Stomach (tissue), 19 donors: ENCODE measurements at places on chromosomes 16 and 17. TPM values are rescaled to one million over a fixed set of nuclear protein-coding genes. Genes with fewer than 3 reads are reported as not detected.

Gene HLF
- total RNA-seq: 8.5 TPM

Gene CFAP119
- total RNA-seq: 13.9 TPM

- H3K36me3 ChIP-seq: no peaks in the 10 kb centered on the region
- H3K27me3 ChIP-seq: no peaks in the 10 kb centered on the region
- H3K4me1 ChIP-seq: no peaks in the 10 kb centered on the region
- no peak for DNase-seq
- H3K4me3 ChIP-seq: no peak overlapping the region
- no peak overlapping the region for H3K27ac ChIP-seq
Measured at GRCh38 chr16:15843635-15844279, 13.1 kb downstream of the MYH11 start.

- no peaks in the 10 kb centered on the region for H3K36me3 ChIP-seq
- DNase-seq: no peak
- no peak overlapping the region for H3K27ac ChIP-seq
Measured at GRCh38 chr16:27434141-27435051, 32.4 kb downstream of the IL21R start.

DNA sequence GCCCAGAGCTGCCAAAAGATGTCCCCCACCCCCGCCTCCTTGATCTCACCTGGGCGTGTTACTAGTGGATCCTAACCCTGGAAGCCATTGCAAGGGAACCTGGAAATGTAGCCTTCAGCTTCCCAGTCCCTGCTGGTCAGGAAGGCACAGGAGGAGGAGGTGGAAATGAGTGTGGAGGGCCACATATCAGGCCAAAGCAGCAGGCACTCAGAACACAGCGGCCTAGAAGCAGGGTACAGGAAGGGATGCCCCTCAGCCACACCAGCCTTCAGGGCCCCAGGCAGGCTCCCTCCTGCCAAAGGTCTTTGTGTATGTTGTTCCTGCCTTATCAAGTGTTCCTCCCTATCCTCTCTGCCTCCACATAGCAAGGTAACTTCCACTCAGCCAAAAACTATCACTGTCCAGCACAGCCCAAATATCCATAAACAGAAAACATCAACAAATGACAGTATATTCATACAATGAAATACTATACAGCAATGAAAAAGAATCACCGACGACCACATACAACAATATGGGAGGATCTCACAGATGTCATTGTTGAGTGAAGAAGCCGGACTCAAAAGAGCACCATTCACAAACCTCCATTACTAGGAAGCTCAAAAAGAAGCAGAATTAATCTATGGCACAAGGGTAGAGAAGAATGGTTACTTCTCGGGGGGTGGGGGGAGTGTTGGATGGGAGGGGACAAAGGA lies 28.2 kb upstream of the TNFRSF13B start:
- no peaks in the 10 kb centered on the region for H3K36me3 ChIP-seq
- H3K27ac ChIP-seq: no peak overlapping the region
- H3K4me3 ChIP-seq: no peak overlapping the region
- no peak for DNase-seq

DNA sequence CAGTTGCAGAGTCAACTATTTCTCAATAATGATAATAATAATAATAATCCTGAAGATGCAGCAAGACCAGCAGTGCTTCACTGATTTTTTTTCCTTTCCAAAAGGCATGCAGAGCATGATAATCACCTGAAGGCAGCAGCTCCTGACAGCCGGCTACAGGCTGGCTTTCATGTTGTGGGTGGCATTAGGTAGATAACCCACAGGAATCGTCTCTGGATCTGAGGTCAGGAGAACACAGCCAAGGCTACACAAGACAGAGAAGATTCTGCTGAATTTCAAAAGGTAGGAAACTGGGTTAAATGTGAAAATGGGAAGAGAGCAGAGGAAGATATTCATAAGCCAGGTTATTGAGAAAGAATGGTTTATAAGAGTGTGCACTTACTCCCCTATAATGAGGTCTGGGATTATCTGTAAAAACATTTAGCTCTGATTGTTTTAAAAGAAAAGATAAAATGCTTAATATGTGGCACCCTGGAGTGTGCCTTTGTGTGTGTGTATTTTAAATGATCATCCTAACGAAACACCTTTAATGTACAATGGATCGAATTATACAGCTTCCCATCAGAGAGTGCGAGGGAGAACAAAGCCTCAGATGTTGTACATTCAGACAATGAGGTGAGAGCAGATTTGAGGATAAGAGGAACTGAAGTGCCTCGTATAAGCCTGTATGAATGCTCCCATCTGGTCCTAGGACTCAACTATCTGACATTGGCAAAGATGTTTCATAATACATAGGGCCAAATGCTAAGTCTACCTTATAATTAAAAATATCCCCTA lies 273.1 kb downstream of the PHKB start:
- H3K4me1 ChIP-seq: peaks cover 5% of the 10 kb centered on the region
- H3K36me3 ChIP-seq: no peaks in the 10 kb centered on the region
- H3K4me3 ChIP-seq: no peak overlapping the region

- H3K27me3 ChIP-seq: no peaks in the 10 kb centered on the region
- no peak overlapping the region for H3K27ac ChIP-seq
- no peaks in the 10 kb centered on the region for H3K4me1 ChIP-seq
- no peaks in the 10 kb centered on the region for H3K36me3 ChIP-seq
Measured at GRCh38 chr16:17970816-17971331, 365.7 kb downstream of the NPIPA8 start.
